NCI-H1048 (cell line): ENCODE measurements at places on chromosomes 5 and 9.
A peak's percentile ranks its signal among the peaks of the same experiment; 100 is the strongest.

GRCh38 chr9:87887661-87888480 lies 5.2 kb downstream of the SPATA31E1 start:
- no peak for DNase-seq

GRCh38 chr9:127955294-127956015 lies 17.8 kb upstream of the DPM2 start:
- peak; percentile 16 for DNase-seq

DNA sequence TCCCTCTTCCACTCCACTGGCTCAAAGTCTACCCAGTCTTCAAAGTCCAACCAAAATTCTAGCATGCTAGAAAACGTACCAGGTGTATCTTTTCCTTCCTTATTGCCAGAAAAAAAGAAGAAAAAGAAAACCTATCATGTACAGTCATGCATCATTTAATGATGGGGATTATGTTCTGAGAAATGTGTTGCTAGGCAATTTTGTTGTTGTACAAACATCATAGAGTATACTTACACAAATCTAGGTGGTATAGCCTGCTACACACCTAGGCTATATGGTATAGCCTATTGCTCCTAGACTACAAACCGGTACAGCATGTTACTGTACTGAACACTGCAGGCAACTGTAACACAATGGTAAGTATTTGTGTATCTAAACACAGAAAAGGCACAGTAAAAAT lies 104.8 kb downstream of the SREK1 start:
- DNase-seq: no peak

DNA sequence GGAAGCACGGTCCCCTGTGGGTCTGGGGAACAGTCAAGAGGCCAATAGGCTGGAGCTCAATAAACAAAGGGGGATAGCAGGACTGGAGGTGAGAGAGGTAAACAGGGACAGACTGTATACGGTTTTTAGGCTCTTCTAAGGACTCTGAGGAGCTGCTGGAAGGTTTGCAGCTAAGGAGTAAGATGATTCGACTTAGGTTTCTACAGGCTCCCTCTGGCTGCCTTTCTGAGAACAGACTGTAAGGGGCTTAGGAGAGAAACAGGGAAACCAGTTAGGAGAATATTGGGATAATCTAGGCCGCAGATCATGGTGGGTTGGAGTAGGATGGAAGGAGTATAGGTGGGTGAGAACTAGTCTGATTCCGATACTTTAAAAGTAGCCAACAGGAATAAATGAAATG lies 10.4 kb downstream of the CDK5RAP2 start:
- no peak for DNase-seq

GRCh38 chr9:110015759-110016158 lies 192.2 kb downstream of the C9orf152 start:
- DNase-seq: no peak

DNA sequence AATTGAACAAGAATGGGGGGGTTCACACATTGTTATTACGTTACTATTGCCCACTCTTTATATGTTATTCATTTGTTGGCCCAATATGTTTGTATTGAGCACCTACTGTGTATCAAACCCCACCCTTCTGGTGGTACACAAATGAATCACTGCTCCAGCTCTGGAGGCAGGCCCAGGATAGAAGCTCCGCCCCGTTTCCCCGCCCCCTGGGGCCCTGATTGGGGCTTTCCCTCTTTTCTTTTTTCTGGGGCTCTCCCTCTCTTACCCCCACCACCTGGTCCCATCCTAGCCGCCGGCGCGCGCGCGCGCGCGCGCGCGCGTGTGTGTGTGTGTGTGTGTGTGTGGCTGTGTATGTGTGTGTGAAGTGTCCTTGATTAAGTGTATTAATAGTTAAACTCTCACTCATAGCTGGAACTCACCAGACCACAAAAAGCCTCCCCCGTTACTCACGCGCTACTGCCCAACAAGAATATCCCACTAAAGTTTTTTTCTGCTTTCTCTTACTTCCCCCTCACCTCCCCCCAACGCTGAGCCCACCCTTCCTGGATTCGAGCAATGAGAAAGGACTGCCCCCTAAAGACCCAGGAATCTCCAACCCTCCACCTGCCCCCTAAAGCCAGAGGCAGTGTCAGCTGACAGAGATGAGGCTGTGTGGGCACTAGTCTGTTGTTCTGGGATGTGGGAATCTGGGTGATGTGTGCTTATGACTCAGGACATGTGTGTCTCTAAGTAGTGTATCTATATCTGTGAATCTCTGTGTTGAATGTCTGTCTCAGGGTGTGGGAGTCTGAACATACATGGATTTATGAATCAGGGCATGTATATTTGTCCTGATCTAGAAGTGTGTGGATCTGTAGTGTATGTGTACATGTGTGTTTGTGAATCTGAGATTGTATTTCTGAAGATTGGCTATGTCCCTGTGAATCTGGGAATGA lies 4.0 kb downstream of the CXXC5 start:
- no peak for DNase-seq

DNA sequence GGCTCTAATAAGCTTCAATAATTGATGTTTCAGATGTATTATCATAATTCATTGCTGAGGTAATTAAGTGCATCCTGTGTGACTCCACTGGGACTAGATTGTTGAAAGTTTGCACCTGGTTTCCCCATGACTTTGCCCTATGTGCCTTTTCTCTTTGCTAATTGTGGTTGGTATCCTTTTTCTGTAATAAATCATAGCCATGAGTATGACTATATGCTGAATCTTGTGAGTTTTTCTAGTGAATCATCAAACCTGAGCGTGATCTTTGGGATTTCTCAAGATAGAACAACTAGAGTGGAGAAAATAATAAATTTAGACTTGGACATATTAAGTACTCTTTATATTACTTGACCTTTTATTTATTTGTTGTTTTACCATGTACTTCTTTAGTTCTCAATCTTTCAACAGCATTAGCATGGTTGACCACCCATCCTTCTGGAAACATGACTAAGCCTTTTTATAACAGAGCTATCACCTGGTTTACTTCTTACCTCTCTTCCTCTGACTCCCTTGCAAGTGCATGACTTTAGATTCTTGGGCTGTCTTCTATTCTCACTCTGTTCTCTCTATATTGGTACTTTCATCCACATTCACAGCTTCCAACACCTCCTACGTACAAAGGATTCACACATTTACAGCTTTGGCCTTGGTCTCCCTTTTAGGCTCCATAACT lies 239.6 kb upstream of the TAS2R1 start:
- no peak for DNase-seq

DNA sequence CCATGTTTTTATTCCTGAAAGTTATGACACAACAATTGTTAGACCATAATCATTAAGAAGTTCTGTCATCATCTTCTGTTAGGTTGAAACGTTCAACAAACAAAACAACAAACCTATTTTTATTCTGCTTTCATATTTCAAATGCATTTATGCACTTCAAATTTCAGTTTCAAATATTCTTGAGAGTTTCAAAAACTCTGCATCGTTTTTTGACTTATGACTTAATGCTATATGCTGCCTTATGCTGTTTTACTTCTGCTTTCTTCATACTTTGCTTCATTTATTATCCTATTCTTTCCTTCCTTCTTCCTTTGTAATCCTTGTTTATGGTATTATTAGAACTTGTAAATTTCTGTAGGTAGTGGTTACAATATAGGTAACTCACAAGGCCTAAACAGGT lies 95.0 kb downstream of the PCSK1 start:
- no peak for DNase-seq

GRCh38 chr9:91495450-91495849 lies 71.8 kb upstream of the NFIL3 start:
- DNase-seq: no peak

- DNase-seq: no peak
These were observed 213.4 kb downstream of the LURAP1L start for GRCh38 chr9:12988258-12988657.

- DNase-seq: no peak
These were observed 188.3 kb downstream of the ARHGEF28 start for GRCh38 chr5:73814233-73814846.

DNA sequence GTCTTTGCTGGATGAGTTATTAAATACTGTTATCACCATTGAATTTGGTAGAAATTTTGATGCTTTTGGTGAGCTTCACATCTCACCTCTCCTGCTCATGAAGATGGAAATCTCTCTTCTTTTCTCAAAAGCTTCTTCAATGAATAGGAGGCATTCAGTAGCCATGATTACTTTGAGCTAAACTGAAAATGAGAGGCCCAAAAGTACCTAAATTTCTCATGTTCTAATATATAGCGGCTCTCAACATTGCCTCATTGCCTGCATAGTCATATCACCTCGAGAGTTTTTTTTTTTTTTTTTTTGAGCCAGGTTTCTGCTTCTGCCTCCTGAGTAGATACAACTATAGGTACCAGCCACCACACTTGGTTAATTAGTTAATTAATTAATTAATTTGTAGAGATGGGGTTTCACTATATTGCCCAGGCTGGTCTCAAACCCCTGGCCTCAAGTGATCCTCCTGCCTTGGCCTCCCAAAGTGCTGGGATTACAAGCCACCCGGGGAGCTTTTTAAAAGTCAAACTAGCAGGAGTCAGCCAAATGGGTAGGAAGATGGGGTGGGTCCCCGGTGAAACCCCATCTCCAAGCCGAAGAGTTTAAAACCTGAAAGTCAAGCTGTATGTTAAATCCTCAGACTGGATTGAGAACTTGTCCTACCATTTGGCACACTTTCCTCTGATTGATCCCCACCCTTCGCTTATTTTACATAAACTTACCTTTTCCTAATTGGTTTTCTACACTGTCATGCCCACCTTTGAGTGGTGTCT lies 169.0 kb downstream of the DOCK2 start:
- no peak for DNase-seq

DNA sequence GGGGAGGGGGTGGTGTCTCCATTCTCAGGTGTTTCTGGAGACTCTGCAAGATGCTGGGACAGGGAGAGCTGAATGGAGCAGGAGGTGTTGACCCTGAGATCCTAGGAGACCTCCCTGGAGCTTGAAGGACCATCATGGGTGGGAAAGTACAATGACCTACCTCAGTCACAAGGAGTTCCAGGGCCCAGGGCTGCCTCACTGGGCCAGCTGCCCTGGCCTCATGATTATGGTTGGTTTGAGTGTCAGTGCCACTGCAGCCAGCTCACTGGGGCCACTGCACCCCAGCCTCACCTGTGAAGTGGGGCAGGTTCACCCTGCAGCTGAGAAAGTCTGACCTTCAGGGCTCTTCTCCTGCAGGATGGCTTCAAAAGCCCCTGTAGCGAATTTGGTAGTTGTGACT lies 372.5 kb downstream of the IRX2 start:
- no peak for DNase-seq

DNA sequence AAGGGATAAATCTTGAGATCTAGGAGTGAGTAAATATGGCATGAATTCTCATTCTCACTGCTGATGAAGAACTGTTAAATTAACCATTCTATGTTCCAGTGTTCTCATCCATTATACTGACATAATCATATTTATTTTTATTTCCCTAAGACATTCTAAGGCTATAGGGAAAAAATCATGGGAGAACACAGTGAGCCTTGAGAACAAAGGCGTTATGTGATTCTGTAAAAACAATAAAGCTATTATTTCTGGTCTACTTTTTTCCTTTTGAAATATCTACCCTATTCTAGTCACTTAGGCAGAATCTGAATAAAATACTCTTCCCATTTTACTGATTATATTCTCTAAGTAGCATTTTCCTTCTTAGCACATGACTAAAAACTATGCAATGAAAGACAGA lies 155.7 kb upstream of the ADAMTS16 start:
- no peak for DNase-seq

GRCh38 chr9:108813951-108814601 lies 41.7 kb downstream of the ACTL7B start:
- no peak for DNase-seq
